ENCODE measurements at places on chromosomes 1 and 21.

DNA sequence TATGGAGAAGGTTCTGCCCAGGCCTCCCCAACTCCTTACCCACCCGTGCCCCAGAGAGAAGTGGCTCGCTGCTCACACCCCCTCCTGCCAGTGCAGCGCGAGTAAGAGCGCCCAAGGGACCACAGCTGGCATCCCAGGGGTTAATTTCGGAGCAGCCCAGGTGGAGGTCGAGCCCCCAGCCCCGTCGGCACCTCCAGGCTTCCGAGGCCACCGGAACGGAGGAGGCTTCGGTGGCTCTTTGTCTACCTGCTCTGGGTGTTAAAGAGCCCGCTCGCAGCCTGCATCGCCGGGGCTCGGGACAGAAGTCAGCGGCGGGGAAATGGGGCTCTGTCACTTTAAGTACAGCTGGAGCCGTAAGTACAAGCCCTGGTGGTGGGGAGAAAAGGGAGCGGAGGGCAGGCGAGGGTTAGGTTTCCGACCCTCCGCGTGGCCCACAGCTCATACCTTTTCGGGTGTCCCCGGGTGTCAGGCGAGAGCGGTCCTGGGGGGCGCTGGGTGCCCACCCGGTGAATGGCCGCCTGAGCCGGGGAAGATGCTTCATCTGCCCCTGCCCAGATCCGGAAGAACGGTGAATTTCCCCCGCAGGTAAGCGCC is 89.4 kb upstream of the IPO9 start:
- DNase-seq = peak; percentile 84

DNA sequence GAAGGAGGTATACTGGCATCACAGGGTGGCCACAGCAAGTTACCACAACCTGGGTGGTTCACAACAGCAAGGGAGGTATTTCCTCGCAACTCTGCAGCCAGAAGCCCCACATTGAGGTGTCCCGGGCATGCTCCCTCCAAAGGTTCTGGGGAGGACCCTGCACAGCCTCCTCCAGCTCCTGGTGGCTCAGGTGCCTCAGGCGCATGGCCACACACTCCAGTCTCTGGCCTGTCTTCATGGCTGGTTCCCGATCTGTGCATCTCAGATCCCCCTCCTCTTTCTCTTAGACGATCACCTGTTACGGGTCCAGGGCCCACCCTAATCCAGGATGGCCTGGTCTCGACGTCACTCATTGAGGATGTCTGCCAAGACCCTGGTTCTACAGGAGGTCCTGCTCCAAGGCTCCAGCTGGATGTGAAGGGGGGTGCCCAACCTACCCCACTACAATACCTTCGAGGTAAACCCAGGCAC is 6.7 kb upstream of the ARF1 start:
- DNase-seq = no peak

GRCh38 chr1:33088119-33088906 is 7.4 kb downstream of the AZIN2 start:
- DNase-seq = no peak

- DNase-seq = no peak
These were observed 91.2 kb downstream of the AJAP1 start for GRCh38 chr1:4745560-4745959.

DNA sequence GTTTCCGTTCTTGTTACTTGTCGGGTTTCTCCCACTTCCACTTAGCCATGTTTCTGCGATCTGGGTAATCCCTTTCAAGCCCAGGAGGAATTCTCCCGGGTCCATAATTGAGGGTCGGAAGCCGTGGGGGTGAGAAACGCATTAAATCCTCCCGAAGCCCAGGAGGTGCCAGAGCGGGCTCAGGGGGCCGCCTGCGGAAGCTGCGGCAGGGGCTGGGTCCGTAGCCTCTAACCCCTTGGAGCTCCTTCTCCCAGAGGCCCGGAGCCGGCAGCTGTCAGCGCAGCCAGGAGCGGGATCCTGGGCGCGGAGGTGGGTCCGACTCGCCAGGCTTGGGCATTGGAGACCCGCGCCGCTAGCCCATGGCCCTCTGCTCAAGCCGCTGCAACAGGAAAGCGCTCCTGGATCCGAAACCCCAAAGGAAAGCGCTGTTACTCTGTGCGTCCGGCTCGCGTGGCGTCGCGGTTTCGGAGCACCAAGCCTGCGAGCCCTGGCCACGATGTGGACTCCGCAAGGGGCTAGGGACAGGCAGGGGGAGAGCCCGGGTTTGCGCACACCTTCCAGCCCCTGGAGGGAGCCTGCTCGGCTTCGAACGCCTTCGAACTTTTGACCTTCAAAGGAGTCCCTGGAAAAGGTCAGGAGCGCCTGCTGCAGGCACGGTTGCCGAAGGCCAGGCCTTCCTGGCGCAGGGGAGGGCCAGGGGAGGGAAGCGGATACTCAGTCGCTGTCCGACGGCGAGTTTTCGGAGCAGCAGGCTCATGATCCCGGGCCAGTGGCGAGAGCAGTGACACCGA is 1.7 kb upstream of the SIM2 start:
- DNase-seq = no peak

GRCh38 chr1:161849518-161849917 is 83.4 kb downstream of the ATF6 start:
- DNase-seq = no peak

DNA sequence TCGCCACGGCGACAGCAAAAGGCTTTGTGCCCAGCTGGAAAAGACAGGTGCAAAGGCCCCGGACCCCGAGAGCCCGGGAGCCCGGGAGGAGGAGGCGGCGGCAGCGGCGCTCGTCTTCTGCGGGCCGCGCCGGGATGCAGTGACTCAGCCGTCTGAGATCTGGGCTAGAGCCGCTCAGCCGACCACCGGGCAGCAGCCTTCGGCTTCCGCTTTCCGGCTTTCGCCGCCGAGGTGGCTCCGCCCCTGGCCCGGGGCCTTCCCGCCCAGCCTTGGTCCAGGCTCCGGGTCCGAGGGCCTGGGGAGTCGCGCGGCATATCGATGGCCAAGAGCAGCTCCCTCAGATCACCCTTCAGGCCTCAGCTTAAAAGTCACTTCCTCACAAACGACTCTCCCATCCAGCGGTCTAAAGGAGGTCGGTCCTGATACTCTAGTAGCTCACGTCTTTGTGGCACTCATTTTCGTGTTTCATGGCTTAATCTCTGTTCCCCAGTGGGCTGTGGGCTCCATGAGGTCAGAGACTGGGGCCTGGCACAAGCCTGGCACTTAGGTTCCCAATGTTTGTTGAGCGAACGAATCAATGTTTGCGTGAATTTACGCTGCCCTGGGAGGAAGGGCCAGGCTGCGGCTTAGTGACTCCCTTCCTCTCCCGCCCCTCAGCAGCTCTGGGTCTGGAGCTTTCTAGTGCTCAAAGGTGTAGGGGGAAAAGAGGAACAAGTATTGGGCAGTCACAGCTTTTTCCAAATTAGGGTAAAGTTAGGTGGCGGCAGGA is at the start of gene PHTF1:
PHTF1 (minus strand) TSS at position 154 of the 769 bp plus-strand sequence. CDS start 783 bp downstream, outside the sequence.
- peak; percentile 47 for DNase-seq

DNA sequence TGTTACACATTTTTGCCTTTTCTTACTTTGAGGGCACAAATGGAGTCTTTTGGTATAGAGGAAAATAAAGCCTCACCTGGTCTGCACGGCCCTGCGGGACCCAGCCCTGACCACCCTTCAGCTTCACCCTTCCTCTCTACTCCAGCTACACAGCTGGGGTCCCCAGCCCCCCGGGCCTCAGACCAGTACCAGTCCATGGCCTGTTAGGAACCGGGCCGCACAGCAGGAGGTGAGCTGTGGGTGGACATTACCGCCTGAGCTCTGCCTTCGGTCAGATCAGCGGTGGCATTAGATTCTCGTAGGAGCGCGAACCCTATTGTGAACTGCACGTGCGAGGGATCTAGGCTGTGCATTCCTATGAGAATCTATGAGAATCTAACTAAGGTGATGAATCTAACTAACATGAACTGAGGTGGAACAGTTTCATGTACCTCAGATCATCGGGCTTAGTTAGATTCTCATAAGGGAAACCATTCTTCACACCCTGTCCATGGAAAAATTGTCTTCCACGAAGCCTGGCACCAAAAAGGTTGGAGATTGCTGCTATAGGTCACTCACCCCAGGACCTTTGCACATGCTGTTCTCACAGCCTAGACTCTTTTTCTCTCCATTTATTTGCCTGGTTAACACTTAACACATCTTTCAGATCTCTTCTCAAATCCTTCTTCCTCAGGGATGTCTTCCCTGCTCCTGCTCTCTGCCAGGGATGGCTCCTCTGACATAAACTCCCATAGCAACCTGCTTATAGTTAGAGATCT is 37.5 kb upstream of the ECE1 start:
- no peak for DNase-seq

DNA sequence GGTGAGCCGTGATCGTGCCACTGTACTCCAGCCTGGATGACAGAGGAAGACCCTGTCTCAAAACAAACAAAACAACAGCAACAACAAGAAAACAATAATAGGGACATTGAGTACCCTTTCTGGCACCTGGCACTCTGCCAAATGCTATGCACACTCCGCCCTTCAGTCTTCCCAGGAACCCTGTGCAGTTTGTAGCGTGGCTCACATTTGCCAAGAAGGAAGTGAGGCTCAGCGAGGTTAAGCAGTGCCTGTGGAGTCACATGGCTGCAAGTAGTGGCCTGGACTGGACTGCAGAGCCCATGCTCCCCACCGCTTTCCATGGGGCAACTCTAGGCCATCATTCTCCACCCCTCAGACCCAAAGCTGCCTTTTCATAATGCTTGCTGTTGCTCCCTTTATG is 5.3 kb upstream of the EVA1B start:
- DNase-seq = no peak

Data from T47D (cell line).